Fibroblast of pulmonary artery (primary cell): ENCODE measurements at places on chromosomes 11 and 22.

DNA sequence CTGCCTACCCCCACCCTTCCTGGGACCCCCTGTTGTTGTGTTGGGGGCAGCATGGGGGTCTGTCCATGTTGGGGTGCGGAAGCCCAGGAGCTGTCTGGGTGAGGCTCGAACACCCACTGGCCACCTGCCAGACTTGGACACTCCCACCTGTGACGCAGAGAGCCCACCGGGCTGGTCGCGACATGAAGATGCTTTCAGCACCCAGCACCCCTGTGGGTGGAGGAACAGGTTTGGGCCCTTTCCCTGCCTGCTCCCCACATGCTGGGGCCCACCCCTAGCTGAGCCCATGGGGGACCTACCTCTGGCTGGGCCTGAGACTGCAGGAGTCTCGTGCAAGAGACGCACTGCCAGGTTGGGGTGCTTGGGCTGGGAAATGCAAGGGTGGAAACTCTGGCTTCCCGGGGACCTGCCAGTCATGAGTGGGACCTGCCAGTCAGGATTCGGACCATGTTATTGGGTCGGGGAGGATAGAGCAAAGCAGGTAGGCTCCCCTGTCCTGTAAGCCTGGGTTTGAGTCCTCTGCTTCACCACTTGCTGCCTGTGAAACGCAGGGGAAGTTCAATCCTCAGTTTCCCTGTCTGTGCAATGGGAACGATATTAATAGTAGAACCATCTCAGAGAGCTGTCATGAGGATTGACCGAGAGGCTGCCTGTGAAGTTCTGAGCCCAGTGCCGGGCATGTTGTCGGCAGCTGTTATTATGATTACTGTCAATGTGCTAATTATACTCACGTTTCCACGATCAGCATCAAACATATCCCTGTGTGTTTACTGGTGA, 24.1 kb downstream of the KIAA1671 start:
- DNase-seq: no peak

- DNase-seq: no peak
Measured at GRCh38 chr11:72125956-72126355, 9.6 kb upstream of the FOLR3 start.

DNA sequence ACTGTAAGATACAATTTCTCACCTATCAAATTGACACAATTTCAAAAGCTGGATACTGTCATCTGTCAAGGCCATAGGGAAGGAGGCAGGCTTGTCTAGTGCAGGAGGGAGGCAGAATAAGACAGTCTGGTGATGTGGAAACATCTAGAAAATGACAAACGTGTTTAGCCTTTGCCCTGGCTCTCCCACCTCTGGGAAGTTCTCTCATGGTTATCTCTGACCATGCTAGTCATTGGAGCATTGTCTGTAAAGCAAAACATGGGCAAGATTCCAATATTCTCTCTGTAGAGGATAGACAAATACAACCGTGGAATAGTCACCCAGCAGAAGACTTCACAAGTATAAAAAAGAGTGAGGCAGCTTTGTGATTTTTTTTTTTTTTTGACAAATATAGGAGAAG, 9.1 kb upstream of the SERHL2 start:
- DNase-seq: peak; percentile 91

DNA sequence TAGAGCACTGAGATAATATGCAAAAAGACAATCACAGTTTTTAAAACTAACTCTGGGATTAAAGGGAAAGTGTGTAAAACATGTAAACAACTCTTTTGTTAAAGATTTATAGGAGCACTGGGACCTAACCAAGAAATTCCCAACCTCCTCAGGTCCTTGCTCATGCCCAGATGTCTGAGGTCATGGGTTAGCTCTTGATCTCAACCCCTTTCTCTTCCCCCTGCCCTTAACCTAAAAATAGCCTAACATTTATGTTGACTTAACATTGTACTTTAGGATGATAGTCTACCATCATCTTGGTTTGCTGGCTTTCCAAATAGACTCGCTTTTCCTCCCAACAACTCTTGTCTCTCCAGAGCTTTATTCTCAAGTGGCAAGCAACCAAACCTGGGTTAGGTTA, 258.2 kb upstream of the FAT3 start:
- no peak for DNase-seq

- DNase-seq: peak; percentile 92
Measured at GRCh38 chr11:85718991-85719807, 33.2 kb upstream of the CCDC89 start.

GRCh38 chr11:44863231-44863630, 87.5 kb downstream of the TP53I11 start:
- no peak for DNase-seq
